ENCODE measurements at places on chromosomes 7 and 10. TPM values are rescaled to one million over a fixed set of nuclear protein-coding genes. Genes with fewer than 3 reads are reported as not detected.

DNA sequence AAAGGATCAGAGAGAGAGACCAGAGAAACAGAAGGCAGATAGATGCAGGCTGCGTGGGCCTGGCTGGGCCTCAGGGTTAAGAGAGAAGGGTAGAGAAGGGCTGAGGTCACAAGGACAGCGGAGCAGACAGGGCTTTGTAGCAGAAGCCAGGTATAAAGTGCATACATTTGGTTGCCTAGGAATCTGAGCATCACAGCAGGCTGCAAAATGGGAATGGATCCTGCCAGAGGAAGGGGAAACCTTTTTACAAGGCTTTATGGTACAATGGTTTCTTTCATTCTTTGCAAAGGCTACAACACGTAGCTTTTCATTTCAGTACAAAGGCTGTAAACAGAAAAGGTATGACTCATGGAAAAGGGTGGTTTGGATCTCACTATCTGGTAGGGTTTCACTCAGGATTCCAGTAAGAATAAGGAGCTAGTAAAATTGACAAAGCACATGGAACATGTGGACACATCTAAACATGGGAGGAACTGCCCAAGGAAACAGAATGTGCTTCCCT is 275.1 kb downstream of the DOCK4 start:
- no peak for DNase-seq

- no peak for DNase-seq
Observed at GRCh38 chr7:10724449-10724848, 249.2 kb upstream of the PHF14 start.

TUBAL3 gene
- total RNA-seq: 0.18 TPM

AVPI1 gene
- 41.8 TPM for total RNA-seq

CPA5 gene
- total RNA-seq: not detected

DNA sequence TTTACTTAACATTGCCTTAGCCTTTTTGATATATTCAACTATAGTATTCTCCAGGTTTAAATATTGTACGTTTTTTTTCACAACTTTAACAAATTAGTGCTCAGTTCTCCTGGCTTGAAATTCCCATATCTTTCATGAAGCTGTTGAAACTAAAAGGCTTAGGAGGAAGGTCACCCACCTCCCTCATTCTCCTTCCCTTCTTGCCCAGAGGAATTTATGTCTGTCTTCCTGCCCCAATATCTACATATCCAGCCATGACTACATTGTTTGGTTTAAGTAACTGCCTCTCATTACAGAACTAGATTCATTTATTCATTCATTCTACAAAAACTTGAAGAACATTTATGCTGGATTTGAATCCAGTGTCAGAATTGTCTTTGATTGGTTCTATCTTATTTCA is 254.8 kb upstream of the C7orf33 start:
- DNase-seq: no peak

GRCh38 chr7:51318001-51318400 is 1.4 kb upstream of the COBL start:
- no peak for DNase-seq

- DNase-seq: no peak
Observed at GRCh38 chr10:102595293-102595692, 49.0 kb upstream of the TRIM8 start.

ADCYAP1R1 gene
- total RNA-seq: 9.1 TPM

DNA sequence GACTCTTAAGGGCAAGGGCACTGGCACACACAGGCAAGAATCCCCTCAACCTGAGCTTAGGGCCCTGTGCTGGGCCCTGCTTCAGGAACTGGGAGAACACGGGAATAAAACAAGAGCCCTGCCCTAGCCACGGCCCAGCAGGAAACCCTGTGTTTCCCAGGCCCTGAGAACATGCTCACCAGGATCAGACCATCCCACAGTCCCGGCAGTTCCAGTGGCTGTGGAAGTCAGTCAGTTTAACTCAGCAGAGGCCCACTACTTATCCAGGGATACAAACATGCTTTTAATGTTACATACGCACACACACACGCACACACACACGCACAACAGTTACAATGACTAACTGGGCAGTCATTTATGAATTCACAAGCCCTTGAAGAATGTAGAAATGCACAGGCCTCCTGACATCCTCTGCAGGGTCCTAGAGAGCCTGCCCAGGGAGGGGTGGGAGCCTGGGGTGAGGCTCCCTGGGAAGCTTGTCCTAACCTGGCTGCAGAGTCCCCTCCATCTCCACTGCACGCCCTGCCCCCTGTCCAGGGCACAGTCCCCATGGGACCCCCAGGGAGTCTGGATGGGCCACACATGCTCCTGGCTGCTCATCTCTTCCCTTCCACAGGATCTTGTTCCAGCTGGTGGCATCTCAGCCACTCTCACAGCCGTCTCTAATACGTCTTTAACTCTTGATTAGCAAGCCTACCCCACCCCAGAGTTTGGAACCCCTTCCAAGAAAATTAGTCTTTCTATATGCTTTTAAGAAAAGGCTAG is 97.6 kb downstream of the TCERG1L start:
- DNase-seq: no peak

DNA sequence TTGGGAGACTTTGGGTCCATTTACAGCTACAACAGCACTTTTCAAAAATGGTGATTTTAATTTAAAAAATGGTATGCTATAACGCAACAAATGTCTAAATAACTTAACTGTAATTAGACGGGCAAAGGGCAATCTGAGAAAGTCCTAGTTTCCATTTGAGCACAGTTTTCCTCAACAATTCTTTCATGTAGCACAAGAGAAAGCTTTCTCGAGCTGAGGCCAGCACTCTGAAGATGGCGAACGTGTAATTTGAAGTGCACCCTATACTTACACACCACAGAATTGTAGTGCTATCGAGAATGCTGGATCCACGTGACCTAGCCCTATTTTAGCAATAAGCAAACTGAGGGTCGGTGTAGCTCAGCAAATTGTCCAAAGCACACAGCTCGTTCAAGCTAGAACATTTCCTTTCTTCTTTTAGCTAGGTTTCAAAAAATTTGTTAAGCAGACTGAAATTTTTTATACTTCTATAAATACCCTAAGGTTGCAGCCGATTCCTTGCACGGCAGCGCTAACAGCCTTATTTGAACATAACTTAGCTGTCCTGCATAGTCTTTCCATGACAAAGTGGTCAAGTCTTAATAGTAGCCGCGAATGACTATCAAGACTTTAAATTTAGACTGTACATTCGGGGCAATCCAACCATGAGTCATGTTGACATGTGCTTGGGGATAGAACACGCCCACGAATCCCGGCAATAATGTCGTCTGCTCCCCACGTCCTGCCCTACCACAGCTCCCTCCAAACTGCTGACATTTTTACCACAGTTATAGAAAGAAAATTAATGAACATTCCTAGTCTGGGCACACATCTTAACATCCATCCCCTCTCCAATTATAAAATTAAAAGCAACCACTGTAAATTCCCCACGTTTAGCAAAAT is 10.0 kb downstream of the KLF6 start:
- no peak for DNase-seq
